Stimulated activated CD8-positive, alpha-beta memory T cell treated with anti-CD3 and anti-CD28 coated beads, Interleukin-7, amount 100 ng/mL, for 48 hours (primary cell): ENCODE measurements at places on chromosomes 4 and X.

DNA sequence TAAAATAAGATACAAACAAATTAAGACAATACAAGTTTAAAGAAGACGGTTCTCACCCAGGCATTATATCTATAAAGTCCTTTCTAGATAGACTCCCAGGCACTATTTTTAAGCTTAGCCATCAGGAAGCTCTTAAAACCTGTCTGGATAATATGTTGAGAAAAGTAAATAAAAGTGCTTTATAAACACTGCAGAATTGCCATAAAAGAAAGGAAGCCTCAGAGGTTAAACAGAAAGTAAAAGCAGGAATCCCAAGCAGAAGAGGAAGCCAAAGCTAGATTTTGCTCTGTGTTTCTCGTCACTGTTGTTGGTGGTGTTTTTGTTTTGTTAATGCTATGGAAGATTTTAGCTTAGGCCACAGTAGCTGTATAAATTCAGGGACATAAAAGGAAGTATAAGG is 1267.3 kb downstream of the PCDH19 start:
- DNase-seq: no peak

GRCh38 chr4:61401771-61402170 is 201.6 kb downstream of the ADGRL3 start:
- DNase-seq: no peak

DNA sequence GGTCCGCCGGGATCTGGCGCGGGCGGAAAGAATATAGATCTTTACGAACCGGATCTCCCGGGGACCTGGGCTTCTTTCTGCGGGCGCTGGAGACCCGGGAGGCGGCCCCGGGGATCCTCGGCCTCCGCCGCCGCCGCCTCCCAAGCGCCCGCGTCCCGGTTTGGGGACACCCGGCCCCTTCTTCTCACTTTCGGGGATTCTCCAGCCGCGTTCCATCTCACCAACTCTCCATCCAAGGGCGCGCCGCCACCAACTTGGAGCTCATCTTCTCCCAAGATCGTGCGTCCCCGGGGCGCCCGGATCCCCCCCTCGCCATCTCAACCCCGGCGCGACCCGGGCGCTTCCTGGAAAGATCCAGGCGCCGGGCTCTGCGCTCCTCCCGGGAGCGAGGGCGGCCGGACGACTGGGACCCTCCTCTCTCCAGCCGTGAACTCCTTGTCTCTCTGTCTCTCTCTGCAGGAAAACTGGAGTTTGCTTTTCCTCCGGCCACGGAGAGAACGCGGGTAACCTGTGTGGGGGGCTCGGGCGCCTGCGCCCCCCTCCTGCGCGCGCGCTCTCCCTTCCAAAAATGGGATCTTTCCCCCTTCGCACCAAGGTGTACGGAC is 482 bp upstream of the SHOX start:
- DNase-seq: no peak

- DNase-seq: no peak
These were observed 430.8 kb downstream of the ARHGAP24 start for GRCh38 chr4:85905761-85906160.

GRCh38 chr4:24582235-24582832 is 2.0 kb downstream of the DHX15 start:
- no peak for DNase-seq

- no peak for DNase-seq
These were observed 367.3 kb downstream of the CHIC1 start for GRCh38 chrX:73930300-73930699.

- no peak for DNase-seq
These were observed 189.6 kb upstream of the LNX1 start for GRCh38 chr4:53780736-53781400.
